ENCODE measurements at places on chromosomes 7 and 10. TPM values are rescaled to one million over a fixed set of nuclear protein-coding genes. Genes with fewer than 3 reads are reported as not detected.

GRCh38 chr7:123929107-123929506, 4.1 kb downstream of the SPAM1 start:
- DNase-seq: no peak

DNA sequence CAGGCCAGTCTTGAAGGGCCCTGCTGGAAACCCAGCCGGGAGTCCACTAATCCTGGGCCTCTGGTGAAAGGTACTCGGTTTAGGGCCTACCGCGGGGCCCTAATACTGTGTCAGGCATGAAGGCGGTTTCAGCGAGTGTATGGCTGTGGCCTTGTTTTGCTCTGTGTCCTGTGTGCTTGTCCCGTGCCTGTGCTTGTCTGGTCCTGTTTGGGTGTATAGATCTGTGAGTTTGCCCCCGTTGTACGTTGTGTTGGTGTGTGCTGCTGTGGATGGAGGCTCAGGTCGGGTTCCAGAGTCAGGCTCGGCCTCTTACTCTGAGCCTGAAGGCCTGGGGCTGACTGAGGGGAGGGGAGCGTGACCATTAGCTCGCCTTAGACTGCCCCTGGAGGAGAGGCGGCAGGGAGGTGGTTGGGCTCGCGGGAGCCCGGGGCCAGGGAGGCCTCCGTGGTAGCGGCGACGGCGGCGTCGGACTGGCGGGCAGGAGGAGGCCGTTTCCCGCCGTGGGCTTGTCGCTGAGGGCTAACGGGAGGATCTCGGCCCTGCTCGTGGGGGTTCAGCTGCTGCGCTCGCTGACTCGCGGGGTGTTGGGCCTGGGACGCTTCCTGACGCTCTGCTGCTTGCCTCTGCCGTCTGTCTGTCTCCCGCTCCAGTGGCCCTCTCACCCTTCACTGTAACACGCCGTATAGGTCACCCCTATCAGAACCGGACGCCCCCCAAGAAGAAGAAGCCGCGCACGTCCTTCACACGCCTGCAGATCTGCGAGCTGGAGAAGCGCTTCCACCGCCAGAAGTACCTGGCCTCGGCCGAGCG, 2.6 kb downstream of the TLX1 start:
- DNase-seq: no peak

DNA sequence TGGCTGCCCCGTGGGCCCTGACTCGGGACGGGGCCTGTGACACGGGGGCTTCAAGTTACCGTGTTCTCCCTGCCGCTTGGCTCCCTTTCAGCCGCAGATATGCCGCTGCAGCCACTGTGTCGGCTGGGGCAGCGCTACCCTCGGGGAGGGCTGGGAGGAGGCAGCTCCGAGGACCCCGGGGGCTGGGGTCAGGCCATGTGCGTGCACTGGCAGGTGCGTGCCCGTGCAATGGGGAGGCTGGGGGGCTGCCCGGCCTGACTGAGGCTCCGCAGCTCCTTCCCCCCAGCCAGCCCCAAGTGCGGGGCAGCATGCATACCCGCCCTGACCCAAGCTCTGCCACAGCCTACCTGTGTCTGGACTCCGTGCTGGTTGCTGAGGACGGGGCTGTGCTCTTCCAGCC, 29.2 kb downstream of the KNDC1 start:
- no peak for DNase-seq

DNA sequence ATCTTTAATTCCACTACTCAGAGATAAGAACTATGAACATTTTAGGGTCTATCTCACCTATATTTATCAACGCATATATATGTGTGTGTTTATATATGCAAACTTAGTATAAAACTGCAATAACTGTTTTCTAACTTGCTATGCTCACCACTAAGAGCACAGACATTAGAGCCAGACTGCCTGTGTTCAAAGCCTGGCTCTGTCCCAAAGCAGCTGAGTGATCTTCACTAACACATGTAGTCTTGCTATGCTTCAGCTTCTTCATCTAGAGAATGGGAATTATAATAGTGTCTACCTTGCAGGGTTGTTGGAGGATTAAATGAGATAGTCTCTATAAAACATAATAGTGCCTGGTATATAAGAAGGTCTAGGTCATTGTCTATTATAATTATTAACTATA, 165.5 kb downstream of the MAGI2 start:
- DNase-seq: no peak

DNA sequence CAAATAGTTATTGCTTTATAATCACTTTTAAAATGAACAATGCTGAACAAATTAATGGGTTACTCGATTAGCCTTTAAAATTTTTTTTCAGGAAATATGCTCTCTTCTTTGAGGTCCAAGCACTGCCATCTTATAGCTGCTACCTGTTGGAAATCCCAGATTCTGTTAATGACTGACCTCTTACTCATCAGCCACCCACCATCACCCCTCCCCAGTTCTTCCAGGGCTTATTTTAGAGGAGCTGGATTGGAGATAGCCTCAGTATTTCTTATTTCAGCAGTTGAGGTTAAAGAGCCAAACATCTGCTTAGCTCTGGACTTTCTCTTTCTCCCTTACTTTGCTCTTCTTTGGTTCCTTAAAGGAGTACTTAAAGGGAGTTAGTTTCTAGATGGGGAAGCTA, 420.0 kb downstream of the EXOC4 start:
- DNase-seq: no peak

The HHEX gene
- total RNA-seq: 12.1 TPM

DNA sequence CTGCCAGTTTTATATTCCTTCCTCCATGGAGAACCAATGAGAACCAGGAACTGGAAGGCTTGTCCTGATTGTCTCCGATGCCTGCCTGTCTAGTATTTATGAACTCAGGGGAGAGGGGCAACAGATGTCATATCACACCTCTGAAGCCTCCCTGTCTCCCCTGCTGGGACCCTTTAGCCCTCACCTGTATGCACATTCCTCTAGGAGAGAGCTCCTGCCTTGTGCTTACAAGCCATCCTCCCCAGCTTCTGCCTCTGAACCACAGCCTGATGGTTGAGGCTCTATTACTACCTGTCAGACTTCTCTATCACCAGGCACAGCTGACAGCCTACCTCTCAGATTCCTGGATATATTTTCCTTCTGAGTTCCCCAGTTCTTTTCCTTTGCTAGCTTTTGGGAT, 5.9 kb upstream of the FAM131B start:
- no peak for DNase-seq

The CHN2 gene
- total RNA-seq: 8.8 TPM

DNA sequence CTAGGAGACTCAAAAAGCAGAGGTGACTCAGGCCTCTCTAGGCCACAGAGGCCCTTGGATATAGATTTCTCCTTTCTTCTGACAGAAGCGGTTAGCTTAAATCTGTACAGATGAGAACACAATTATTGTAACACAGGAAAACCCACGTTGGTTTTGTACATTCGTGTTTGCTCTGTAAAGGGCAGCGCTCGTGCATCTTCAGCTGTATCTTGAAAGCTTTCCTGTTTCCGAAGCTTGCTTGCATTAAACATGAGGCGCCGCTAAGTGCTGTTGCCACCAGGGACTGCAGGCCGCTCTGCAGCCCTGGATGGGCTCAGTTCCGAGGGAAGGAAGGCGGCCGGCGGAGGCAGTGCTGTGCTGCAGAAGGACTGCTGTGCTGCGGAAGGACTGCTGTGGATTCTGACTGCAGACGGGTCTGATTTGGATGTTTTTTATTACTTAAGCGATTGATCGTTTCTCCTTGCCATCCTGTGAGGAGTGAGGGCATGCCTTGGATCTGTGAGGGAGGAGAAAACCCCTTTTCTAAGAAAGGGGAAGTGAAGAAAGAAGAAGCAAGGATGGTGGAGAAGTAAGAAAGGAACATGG, 53.3 kb downstream of the FHIP2A start:
- DNase-seq: peak; percentile 72

DNA sequence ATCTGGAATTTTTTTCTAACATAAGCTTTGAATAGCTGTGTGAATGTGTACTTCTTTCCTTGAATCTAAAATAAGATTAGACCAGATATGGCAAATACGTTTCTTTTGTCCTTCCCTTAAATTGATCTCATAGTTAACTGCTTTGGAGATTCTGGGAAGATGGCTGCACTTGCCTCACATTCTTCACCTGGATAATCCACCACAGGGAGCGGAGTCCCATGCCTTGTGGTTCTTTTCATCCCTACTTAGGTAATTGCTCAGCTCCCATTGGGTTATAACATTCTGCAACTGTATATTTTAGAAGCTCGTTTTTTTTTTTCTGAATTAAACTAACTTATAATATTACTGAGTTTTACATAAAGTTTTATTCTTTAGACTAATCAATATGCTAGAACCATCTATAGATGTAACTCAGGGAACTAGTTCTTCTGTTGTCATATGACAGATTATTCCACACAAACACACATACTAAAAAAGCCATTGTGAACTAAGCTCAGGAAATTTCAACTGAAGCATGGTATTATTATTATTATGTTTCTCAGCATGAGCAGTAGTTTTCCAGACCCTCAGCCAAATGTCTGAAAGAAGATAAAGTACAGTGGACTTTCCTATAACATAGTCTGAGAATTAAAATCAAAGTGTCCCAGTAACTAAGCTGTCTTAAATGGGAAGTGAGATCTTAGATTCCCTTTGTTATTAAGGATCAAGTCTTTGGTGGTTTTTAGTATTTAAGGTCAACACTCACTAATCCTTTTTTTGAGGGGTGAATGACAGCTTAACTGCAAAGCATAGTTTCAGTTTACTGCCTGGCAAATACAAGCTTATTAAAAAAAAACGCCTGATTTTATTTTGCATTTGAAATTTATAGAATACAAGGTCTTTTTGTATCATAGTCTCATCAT, 182.3 kb downstream of the PPP1R9A start:
- no peak for DNase-seq

The WNT2 gene
- not detected for total RNA-seq

The NRG3 gene
- total RNA-seq: 3.8 TPM

DNA sequence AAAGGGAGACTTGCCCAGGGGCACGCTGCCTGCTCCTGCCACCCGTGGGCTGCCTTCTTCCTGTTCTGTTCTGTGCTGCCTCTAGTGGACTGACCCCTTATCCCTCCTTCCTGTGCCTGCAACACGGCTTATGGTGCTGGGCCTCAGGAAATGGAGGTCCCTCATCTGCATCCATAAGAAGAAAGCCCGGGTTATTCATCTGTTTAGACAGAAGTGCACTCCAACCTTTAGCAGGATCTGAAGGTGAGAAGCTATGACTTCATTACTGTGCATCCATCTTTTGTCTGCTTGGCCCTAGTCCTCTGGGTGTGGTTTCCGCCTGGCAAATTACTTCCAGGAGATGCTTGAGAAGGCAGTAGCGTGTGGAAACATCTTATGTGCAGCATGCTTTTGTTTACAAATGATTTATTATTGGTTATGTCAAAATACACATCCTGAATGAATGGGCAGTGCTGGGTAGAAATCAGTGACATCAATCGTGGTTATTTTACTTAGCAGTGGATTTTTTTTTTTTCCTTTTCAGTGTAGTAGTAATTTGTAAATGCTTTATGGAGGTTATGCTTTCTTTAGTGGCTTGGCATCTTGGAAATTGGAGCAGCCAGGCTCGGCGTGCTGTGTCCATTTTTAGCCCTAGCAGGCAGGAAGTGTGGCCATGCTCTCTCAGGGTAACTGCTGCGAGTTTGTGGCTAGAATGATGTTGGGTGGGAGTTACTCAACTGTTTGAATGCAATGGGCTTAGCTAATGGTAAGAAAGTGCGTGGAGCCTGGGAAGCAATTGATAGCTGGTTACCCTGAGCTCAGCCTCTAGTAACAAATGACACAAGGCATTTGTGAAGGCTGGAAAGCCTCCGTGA, 12.7 kb downstream of the PTPRE start:
- DNase-seq: peak; percentile 56

The VSTM4 gene
- 59.1 TPM for total RNA-seq

The ABCA13 gene
- not detected for total RNA-seq

- DNase-seq: peak; percentile 37
Observed at GRCh38 chr10:30637881-30638467, 8.4 kb upstream of the LYZL2 start.

DNA sequence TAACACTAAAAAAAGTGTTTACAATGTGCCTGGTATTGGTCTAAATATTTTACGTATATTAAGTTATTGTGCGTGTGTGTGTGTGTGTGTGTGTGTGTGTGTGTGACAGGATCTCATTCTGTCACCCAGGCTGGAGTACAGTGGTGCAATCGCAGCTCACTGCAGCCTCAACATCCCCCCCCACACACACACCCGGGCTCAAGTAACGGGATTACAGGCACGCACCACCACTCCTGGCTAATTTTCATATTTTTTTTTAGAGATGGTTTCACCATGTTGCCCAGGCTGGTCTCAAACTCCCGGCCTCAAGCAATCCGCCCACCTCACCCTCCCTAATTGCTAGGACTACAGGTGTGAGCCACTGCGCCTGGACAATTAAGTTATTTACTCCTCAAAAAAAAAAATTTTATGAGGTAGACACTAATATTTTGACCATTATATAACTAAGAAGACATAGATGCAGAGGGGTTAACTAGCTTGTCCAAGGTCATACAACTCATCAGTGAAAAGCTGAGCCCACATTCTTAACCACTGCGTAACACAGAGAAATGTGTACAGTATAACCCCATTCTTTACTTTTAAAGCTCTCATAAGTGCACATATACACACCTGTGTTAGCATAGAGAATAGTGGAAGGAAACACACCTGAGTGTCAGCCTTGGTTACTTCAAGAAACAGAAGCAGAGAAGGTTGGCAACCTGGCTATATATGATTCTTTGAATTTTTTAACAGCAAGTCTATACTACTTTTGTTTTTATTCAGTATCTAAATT, 35.0 kb downstream of the DNAJC12 start:
- no peak for DNase-seq

DNA sequence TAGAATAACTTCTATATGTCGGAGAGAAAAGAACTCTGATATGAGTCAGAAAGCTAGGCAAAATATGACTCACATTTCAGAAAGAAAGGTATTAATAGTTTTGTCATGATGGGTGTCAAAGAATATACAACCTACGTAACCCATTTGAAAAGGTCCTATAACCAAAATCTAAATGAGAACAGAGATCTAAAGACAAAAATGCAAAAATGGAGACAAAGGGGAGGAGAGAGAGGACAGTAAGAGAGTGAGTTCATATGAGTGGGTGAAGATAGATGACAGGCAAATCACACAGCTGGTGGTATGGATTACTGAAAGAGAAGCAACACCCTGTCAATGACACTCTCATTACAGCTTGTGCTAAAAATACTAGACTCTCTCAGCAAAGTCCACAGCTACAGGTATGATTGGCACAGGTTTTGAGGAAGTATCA, 25.6 kb downstream of the ANKMY2 start:
- no peak for DNase-seq

The TEX47 gene
- not detected for total RNA-seq

The PGAM2 gene
- total RNA-seq: 3.1 TPM

The ABCB1 gene
- 456 TPM for total RNA-seq

The C10orf105 gene
- total RNA-seq: 0.08 TPM

The ELFN1 gene
- 0.27 TPM for total RNA-seq

All from adrenal gland (tissue), 19 donors.